Hematopoietic multipotent progenitor cell (in vitro differentiated cells): ENCODE measurements at places on chromosomes 1 and 21. TPM values are rescaled to one million over a fixed set of nuclear protein-coding genes. Genes with fewer than 3 reads are reported as not detected.

DNA sequence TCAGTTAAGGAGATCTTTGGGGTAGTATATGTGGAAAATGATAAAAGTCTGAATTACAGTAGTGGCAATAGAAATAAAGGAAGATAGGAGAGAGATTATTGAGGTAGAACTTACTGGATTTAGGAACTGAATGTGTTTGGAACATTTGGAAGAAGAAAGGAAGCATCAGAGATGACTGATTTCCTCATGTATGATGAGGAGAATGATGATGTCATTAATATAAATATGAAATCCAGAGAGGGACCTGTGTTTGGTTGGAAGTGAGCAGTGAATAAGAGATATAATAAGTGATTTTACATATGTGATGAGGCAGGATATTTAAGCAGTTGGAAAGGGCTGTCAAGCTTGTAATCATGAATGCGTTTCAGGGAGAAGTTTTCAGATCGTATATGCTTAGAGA lies 86.3 kb downstream of the SYT14 start:
- no peak for DNase-seq

The SPRR2G gene
- not detected for total RNA-seq

DNA sequence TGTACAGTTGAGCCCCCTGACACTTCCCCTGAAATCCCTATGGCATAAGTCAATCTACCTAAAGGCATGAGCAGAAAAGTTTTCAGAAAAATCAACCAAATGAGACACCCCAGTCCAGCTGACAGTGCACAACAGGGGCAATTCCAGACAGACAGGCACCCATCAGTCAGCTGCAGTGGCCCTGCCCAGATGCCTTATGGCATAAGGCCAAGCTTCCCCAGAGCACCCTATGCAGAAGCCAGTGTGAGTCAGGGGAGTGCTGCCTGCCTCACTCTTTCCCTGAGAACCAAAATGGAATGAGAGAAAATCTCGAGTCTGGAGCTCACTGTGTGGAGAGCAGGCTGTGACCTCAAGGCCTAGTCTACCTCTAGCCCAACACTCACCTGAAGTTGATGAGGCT lies 38.1 kb downstream of the MRAP start:
- no peak for DNase-seq

DNA sequence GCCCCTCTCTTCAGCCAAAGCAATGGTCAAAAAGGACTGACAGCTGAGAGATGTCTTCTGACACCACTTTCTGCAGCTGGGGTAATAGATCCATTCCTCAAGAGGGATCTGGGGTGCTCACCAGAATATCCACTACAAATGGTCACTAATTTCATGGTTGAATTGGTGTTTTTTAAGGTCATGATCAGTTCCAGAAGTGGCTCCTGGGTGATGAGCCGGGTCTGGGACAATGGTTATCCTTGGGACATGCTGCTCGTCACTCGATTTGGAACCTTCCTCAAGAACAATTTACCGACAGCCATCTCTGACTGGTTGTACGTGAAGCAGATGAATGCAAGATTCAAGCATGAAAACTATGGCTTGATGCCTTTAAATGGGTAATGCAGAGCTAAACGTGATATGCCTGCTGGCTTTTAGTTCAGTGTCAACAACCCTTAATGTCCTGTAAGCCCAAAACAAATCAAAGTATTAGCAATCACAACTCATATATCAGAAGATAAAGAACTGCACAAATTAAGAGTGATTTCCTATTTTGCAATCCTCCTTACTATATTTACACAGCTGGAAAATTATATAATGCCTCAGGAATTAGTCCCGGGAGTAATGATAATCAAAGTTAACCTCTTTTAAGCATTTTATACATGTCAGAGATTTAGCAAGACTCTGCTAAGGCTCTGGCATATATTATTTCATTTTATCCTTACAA lies 20.1 kb downstream of the FMO3 start:
- no peak for DNase-seq

DNA sequence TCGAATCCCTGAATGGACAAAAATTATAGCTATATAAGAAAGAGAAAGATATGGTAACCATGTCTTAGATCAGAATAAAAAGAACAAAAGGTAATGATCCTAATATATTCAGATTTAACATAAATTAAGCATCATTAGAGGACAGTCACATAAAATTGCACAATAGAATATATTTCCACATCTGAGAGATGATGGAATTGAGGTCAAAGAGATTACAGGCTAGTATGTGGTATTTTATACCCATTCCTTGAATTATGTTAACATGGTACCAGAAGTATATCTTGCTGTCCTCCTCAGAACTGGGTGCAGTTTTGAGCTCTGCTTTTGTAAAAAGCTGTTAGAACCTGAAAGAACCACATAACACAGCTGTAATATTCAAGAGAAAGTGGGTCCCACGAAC lies 245.6 kb upstream of the HOOK1 start:
- no peak for DNase-seq

The SEMA4A gene
- 15.1 TPM for total RNA-seq

- DNase-seq = no peak
Measured at GRCh38 chr1:94538243-94538827, 3.2 kb downstream of the F3 start.

DNA sequence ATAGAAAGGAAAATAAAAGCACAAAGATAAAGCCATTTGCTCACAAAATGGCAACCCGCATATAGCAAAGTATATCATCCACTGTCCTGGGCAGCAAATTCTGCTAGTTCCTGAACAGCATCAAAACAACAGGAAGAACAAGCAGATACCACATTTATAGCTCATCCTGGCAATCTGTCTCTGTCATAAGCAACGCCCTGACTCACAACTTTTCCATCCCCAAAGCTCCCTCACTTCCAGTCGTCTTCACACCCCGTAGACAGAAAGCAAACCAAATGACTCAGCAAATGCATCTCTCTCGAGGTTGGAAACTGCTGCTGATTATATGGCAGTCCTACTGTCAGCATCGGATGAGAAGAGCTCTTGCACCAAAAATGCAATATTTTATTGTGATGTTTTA lies 65.8 kb downstream of the AK5 start:
- no peak for DNase-seq

- no peak for DNase-seq
Measured at GRCh38 chr1:43614211-43614610, 35.7 kb upstream of the KDM4A start.

The NES gene
- under 0.01 TPM for total RNA-seq
